ENCODE measurements at places on chromosomes 7 and 10.

DNA sequence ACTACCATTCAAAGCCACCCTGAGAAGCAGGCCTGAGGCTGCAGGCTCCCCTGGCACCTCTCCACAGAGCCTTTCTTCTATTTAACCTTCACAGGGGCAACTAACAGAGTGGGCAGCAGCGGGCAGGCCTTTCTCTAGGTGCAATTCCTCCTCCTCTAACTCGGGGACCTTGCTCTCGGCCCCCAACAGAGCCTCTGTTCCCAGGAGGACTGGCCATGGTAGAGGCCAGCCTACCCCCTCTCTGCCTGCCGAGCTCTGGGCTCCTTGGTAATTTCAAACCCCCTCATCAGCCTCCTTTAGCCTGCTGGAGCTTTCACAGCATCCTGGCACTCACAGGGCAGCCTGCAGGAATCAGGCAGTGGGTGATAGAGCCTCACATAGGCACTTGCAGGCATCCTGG, 920.8 kb upstream of the ZNF722 start:
- no peak for DNase-seq

- DNase-seq: no peak
Measured at GRCh38 chr7:39199006-39199405, 221.3 kb downstream of the POU6F2 start.

DNA sequence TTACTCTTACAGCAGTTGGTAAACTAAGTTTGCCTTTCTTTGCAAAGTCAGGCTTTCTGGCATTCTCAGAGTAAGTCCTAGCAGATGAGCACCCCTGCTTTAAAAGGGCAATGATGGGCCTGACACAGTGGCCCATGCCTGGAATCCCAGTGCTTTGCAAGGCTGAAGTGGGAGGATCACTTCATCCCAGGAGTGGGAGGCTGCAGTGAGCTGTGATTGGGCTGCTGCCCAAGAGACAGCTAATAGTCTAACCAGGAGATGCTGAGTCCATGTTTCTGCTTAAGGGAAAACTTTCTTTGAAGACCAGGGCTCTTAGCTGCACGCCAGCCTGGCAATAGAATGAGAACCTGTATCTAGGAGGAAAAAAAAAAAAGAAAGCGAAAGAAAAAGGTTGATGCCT, 100.2 kb upstream of the MPP7 start:
- no peak for DNase-seq

GRCh38 chr10:5545011-5545410, 20.2 kb downstream of the CALML3 start:
- DNase-seq: no peak

DNA sequence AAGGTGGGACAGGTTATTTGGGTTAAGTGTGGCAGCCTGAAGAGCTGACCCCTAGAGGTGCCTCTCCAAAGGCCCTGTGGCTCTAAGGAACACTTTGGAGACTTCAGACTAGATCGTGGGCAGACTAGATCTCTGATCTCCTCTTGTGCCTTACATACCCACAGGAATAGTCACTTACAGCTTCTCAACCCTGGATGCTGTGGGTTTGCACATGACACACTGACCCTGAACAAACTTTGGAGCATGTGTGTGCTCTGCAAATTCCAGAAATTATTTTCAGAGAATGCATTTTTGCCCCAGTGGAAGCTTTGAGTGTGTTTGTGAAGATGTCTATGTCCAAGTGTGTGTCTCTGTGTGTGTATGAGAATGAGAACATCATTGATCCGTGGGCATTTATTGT, 119.6 kb downstream of the EMX2 start:
- DNase-seq: no peak

- no peak for DNase-seq
Measured at GRCh38 chr7:20283385-20283784, 47.3 kb upstream of the ITGB8 start.

GRCh38 chr7:27835376-27835775, 95.4 kb downstream of the TAX1BP1 start:
- no peak for DNase-seq

DNA sequence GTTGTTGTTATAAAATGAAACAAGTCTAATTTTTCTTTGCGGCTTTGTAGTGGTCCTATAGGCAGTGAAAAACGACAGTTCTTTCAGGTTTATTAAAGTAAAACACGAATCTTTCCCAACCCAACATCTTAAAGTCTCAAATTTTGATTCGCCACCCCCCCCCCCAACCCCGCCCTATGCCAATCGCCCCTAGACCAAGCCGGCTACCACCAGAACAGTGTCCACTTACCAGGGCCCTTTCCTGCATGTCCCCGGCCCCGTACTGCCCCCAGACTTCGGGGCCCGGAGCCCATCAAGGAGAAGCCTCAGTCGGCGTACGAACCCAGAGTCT, 335 bp upstream of the CHCHD1 start:
- DNase-seq: no peak

GRCh38 chr10:50260791-50261281, 9.5 kb upstream of the ASAH2 start:
- no peak for DNase-seq

- no peak for DNase-seq
Measured at GRCh38 chr10:14678637-14679036, 96.1 kb downstream of the FAM107B start.

GRCh38 chr10:36349445-36350078, 707.5 kb upstream of the FZD8 start:
- no peak for DNase-seq

DNA sequence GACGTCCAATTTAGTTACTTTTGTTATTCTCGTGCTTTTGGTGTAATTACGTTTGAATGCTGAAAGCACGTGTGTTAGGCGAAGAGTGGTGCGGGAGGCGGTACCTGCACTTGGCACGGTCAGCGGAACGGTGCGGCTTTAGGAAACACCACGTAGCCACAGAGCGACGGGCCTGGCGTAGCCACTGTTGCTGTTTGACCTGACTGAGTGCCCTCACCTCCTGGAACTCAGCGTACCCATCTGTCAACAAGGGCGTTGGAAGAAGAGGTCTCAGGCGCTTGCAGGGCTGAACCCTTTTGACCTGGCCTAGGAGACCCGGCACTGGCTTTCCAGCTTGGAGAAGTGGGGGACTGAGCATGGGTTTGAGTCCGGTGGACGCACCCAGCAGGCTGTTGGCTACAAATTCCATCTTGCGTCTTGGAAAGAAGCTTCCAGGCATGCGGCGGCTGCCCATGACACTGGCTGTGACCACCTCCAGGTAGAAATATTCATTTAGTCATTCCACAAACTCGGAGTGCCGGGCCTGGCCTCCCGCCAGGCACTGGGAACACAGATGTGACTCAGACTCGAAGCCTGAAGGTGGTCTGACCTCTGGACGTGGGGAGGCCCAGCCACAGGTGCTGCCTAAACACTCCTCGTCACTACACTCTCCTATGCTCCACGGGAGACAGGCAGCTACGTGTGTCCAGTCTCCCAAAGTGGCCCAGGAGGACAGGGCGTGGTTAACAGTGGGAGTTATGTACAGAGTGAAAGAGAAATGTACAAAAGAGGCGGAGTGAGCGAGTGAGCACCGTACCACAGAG, 22.2 kb downstream of the FAM20C start:
- DNase-seq: no peak

GRCh38 chr7:48176356-48176893, 5.2 kb downstream of the ABCA13 start:
- no peak for DNase-seq

GRCh38 chr7:110309941-110310340, 781.0 kb upstream of the LRRN3 start:
- DNase-seq: no peak

- no peak for DNase-seq
Measured at GRCh38 chr10:13195016-13195415, 33.7 kb downstream of the MCM10 start.

- no peak for DNase-seq
Measured at GRCh38 chr10:34058845-34059614, 724.6 kb upstream of the NRP1 start.
